ENCODE measurements at places on chromosomes 2 and 18.

GRCh38 chr2:123073956-123074355, 951.1 kb upstream of the CNTNAP5 start:
- no peak for DNase-seq

DNA sequence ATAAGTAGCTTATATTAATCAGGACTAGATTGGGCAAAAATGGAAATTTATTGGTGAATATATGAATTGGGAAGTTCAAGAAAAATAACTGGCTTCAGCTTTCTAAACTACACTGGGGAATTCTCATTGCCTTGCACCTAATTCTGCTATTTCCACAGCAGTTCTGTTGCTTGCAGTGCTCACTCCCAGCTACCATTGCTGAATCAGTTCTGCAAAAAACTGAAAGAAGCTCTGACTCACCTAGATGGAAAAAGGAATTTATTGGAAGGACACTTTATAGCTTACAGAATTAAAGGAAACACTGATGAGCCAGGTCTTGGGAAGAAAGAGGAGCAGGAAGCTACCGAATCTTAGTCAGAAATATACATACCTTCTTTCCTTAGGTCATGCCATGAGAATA, 60.3 kb upstream of the ACVR1 start:
- DNase-seq, result no peak

DNA sequence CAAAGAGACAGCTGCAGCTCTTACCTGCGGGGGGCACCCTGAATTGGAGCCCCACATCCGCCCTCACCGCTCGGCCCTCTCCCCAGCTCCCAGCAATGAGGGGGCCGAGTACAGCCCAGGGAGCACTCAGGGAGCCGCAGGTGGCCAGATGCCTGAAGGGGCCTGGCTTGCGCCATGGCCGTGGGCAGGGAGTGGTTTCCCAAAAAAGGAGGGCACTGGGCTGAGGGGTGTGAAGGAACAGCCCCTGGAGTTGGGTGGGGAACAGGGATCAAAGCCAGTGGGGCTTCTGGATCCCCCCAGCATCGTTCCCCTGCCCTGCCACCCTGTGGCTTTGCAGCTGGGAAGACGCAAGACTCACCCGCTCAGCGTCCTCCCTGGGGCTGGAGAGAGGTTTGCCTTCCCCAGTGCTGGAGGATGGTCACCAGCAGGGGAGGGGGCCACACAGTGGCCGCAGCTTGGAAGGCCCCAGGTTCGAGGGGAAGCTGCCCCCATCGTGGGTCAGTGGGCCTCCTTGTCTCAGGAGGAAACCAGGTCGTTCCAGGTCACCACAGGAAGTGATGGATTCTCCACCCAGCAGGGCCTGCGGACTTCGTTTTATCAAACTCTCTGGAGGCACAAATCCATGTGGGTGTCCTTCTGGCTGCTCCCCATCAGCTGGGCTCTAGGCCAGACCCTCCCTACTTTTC, 68.2 kb upstream of the HPCAL1 start:
- no peak for DNase-seq

- DNase-seq, result no peak
These were observed 142.0 kb downstream of the NR4A2 start for GRCh38 chr2:156190517-156190916.

- no peak for DNase-seq
These were observed 475.3 kb downstream of the ARHGAP15 start for GRCh38 chr2:143604566-143604959.

GRCh38 chr2:68878753-68879152, 7.6 kb upstream of the BMP10 start:
- no peak for DNase-seq

- no peak for DNase-seq
These were observed 7.7 kb downstream of the ITSN2 start for GRCh38 chr2:24352664-24353063.

DNA sequence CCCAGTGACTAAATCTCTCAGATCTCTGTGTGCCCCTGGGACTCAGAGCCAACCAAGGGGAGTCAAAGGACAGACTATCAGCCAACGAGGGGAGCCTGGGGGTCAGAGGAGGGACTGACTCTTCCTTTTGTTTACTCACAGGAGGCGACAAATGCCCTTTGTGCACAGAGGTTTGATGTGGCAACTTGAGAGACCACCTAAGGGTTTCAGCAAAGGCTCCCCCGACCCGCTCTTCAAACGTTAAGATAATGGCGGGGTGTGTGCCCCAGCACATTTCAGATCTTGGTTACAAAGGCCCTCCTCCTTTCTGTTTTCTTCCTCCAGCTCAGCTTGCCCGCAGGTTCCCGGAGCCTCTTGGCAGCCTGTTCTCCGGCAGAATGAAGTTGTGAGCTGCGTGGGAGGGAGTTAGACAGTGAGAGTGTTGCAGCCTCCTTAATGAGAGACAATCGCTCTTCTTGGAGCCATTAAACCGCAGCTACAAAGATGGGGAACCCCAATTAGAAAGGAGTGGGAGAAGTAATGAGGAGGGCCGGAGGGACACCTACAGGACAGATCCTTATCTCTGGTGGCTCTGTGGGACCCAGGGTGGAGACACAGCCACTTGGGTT, 76.2 kb downstream of the KIAA2012 start:
- DNase-seq, result no peak

GRCh38 chr2:85887566-85888019, 1.2 kb downstream of the ST3GAL5 start:
- DNase-seq, result no peak

DNA sequence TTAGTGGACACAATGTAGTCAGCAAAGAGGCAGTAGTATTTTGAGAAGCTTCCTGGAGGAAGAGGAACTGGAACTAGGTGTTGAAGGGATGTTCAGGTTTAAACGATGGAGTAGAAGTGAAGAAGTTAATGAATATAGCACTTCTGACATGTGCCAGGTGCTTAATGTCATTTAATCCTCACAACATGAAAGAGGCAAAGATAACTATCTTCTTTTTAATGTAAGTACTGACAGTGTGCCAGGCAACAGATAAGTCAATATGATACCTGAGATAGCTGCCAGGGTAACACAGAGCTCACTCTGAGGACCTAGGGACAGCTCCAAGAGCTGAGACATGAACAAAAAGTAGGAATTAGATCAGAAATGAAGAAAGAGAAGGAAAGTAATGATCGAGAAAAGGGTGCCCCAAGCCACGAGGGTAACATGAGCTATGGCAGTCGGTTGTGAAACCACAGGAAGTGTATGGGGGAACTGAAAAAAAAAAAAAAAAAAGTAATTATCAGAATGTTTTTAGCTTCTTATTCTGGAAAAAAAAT, 140.7 kb downstream of the RNF144A start:
- DNase-seq, result no peak

GRCh38 chr2:102030855-102031527, 39.2 kb downstream of the IL1R2 start:
- no peak for DNase-seq

GRCh38 chr2:234998404-234999211, 46.8 kb downstream of the SH3BP4 start:
- no peak for DNase-seq

GRCh38 chr2:241110089-241110606, 8.1 kb upstream of the MTERF4 start:
- DNase-seq, result no peak

- DNase-seq, result no peak
These were observed 7.1 kb upstream of the CDCA7 start for GRCh38 chr2:173347305-173348168.

DNA sequence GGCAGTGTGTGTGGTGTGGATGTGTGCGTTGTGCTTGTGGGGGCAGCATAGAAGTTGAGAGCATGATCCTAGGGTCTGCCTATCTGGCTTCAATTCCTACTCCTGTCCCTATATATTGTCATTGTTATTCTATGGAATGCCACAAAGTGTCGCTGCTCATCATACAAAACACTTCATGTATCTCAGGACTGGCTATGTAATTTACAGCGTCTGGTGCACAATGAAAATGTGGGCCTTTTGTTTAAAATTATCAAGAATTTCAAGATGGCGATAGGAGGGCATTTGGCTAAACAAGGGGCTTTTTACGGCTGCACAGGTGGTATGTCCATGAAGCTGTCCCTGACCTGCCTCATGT, 3.4 kb downstream of the SERPINB2 start:
- no peak for DNase-seq

DNA sequence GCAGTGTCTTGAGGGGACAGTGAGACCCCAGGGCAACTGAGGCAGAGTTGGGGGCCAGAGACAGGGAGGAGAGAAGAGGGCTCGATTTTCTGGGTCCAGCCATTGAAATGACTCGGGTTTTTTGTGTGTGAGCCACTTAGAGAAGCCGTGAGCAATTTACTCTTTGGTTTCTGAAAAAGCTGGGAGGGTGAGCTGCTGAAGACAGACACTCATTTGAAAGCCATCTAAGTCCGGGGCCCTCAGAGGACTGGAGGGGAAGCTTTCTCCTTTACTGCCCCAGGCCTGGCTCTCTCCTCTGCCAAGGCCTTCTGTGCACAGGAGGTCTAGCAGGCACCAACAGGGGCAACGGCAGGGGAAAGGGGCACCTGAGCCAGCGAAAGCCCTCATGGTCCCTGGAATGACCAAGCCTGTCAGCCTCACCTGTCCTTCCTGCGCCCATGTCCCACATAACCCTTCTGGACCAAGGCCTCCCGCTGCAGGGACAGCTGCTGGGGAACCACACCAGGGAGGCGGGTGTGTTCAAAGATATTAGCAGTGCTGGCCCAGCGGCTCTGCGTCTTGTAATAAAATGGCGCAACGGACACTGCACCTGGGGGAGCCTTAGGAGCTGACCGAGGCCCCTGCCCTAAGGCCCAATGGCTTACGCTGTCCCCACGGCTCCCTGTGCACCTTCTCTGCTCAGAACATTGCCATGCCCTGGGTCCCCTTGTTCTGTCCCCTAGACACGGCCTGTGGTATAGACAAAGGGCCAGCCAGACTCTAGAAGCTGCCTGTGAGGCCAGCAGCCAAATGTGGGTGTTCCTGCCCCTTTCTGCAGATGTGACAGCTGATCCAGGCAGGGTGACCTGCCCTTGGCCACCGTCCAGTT, 45.8 kb downstream of the HS6ST1 start:
- DNase-seq, result no peak

DNA sequence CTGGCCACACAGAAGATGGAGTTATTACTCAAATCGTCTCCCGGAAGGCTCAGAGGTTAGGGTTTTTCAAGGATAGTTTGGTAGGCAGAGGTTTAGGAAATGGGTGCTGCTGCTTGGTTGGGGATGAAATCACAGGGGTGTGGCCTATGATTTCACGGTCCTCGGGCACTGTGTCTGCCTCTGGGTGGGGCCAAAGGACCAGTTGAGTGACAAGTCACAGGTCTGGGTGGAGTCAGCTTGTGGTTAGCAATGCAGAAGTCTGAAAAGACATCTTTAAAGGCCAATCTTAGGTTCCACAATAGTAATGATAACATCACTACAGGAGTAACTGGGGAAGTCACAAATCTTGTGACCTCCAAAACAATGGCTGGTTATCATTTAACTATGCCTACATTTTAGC, 387.8 kb downstream of the ZNF521 start:
- DNase-seq, result no peak

- DNase-seq, result no peak
These were observed 3.8 kb upstream of the ANKRD53 start for GRCh38 chr2:70974592-70974991.

DNA sequence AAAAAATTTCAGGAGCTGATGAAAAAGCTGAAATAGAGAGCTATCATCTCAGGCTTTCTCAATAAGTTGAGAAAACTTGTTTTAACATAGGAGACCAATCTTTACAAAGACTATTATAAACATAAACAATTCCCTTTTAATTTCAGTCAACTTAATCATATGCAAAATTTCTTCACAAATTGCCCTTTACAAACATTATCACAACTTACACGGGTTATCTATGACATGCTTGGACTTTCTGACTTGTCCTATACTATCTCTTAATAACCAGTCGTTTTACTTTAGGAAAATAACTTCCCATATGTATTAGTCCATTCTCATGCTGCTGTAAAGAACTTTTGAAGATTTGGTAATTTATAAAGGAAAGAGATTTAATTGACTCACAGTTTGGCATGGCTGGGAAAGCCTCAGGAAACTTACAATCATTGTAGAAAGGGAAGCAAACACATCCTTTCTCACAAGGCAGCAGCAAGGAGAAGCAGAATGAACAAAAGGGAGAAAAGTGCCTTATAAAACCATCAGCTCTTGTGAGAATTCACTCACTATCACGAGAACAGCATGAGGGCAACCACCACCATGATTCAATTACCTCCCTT, 1583.7 kb upstream of the CELF4 start:
- no peak for DNase-seq

DNA sequence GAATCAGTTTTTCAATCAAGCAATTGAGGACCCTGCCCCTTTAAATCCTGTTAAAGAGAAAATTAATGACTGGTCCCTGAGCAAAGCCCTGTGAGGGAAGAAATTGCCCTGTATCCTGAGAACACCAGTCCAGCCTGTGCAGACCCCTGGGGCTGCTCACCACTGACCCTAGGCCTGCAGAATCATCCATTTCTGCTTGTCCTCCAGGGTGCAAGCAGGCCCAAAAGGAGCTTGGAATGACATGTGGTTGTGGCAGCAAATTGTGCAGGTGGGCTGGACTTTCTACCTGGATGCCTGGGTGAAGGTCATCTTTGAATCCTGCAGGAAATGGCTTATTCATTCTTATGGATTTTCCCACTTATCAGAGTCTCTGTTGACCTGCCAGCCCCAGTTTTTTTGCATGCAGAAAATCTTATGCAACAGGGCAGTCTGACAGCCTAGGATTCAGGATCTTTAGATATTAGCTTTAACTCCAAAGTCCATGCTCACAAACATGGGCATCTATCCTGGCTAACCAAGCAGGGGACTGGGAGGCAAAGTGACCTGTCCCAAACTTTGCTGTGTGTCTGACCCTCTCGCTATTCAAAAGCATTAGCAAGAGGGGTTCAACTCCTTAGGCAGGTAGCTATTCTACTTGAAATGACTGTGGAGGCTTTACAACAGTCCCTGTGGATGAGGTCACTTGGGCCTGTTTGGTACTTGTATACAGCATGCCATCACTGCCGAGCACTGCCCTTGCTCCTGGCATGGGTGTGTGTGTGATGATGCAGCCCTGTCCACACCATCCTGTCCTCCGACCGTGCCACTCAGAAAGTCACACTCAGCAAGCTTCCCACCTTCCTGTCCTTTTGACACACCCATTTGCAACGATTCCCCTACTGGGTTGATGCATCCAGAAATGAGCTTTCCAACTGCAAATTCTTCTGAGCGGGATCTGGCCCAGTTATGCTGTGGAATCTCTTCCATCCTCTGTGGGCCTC, 85.3 kb downstream of the CAPN13 start:
- DNase-seq, result no peak

DNA sequence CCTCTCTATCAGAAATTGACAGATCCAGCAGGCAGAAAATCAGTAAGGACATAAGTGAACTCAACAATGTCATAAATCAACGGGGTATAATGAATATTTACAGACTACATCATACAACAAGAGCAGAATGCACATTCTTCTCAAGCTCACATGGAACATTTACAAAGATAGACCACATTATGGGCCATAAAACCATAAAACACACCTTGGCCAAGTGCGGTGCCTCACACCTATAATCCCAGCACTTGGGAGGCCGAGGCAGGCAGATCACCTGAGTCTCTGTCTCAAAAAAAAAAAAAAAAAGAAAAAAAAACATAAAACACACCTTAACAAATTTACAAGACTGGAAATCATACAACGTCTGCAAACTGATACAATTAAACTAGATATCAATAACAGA, 36.7 kb downstream of the FBXO15 start:
- DNase-seq, result no peak

- no peak for DNase-seq
These were observed 224.5 kb upstream of the MGAT5 start for GRCh38 chr2:134029418-134029817.

- DNase-seq, result no peak
These were observed 24.2 kb upstream of the EFEMP1 start for GRCh38 chr2:55947752-55948151.

GRCh38 chr18:13501891-13502290, 224.5 kb downstream of the FAM210A start:
- DNase-seq, result no peak

Data from T-helper 22 cell (primary cell).